ENCODE measurements at places on chromosomes 12 and 14.
A peak's percentile ranks its signal among the peaks of the same experiment; 100 is the strongest.

DNA sequence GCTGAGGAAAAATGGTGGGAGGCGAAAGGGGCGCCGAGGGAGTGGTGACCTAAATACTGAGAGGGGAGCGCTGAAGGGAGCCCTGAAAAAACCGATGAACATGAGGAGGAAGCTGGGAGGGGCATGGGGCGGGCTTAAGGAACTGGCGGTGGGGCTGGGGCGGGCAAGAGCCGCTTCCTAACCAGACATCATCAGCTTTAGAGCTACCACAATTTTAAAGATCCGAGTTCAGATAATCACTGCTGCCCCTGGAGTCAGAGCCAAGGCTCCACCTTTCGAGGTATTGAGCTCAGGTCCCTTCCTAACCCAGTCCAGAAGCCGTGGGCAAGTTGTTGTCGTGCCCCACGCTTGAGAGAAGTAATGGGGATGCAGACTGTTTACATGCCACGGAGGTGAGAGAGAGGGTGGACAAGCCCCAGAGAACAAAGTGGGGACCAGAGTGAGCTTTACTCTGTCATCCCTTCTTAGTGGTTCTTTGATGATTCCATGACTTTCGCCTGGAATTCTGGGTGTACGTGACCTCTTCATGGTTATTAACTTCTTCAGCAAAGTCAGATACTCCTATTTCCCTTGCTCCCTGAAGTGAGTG is 393 bp downstream of the ORMDL2 start:
- DNase-seq = peak; percentile 61

GRCh38 chr14:65866448-65866847 is 453.9 kb downstream of the FUT8 start:
- DNase-seq = peak; percentile 68

DNA sequence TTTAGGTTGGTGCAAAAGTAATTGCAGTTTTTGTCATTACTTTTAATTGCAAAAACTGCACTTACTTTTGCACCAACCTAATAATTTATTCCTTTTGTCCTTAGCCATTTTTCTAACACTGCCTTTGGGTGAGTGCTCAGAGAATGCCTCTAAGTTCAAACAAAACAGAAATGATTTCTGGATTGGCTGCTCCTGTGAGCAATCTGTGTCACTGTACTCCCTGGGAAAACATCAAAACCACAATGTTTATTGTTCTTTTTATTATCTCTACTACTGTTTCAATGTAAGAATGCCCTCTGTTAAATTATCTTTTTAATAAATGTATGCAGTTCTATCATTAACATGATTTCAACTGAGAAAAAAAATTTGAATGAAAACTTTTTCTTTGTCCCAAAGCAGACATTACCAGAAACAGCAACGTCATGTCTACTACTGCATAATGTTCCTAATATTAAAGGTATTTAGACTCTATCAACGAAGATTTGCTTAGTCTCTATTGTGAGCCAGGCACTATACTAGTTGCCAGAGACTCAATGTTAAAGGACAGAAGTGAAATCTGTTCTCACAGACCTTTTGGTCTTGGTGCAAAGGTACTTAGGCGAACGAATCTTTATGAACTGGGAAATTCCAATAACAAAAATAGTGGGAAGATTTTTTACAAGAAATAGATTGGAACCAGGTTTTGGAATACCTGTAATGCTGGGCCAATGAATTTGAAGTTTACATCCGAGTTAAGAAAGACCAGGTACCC is 6.2 kb downstream of the SLC41A2 start:
- peak; percentile 28 for DNase-seq

- peak; percentile 50 for DNase-seq
These were observed 574 bp downstream of the WNK1 start for GRCh38 chr12:752695-753610.

GRCh38 chr14:99945732-99946651 is 119.2 kb upstream of the EVL start:
- no peak for DNase-seq

- no peak for DNase-seq
These were observed 975.6 kb downstream of the GALC start for GRCh38 chr14:87017335-87017734.

- DNase-seq = no peak
These were observed 78.9 kb downstream of the STAB2 start for GRCh38 chr12:103665971-103666370.

GRCh38 chr14:81315341-81315740 is 84.8 kb downstream of the STON2 start:
- no peak for DNase-seq

- no peak for DNase-seq
These were observed 171.0 kb upstream of the HIF1A start for GRCh38 chr14:61524211-61524806.

DNA sequence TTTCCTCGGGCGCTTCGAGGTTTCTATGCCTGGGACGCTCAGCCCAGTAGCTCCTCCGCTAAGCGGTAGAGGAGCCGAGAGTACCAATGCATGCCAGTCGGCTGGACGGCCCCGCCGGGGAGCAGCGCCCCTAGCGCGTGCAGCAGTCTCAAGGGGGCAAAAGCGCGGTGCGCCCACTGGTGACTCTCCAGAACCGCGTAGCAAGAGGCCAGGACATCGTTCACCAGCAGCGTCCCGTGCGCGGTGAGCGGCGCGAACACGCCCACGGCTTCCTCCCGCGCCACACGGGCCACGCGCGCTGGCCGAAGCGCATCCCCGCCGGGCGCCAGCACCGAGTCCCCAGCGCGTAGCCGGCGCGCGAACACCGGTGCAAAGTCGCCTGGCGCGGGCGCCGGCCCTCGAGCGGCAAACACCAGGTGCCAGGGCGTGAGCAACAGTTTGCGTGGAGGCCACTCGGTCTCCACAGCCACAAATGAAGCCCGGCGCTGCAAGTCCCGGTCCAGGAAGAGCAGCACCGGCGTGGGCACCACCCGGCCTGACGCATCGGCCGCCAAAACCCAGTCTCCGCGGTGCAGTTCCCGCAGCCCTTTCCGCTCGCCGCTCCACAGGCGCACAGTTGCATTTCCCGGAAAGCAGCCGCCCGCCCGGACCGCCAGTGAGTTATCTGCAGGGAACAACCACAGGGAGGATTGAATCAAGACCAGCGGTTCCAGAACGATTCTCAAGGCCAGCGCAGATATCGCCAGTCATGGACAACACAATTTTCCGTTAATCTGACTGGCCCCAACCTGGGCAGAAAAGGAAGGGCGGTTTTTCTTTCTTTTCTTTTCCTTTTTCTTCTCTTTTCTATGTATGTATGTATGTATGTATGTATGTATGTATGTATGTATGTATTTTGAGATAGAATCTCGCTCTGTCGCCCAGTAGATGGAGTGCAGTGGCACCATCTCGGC is 4.5 kb downstream of the DHH start:
- DNase-seq = peak; percentile 41

DNA sequence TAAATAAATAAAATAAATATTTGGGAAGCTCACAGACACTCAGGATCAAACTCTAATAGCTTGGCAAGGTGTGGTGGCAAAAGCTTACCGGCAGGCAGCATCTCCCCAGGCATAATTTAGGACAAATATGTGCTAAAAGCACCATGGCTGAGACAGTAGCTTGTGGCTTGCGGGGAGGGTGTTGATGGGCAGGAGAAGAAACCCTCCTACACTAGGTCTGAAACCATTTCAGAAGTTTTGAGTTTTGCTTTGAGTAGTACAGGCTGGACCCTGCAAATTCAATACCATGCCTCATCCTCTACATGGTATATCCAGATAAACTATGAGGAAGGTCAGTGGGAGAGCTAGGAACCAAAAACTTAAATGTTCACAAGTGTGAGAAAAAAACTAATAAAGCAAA is 33.1 kb downstream of the MAP3K9 start:
- no peak for DNase-seq

DNA sequence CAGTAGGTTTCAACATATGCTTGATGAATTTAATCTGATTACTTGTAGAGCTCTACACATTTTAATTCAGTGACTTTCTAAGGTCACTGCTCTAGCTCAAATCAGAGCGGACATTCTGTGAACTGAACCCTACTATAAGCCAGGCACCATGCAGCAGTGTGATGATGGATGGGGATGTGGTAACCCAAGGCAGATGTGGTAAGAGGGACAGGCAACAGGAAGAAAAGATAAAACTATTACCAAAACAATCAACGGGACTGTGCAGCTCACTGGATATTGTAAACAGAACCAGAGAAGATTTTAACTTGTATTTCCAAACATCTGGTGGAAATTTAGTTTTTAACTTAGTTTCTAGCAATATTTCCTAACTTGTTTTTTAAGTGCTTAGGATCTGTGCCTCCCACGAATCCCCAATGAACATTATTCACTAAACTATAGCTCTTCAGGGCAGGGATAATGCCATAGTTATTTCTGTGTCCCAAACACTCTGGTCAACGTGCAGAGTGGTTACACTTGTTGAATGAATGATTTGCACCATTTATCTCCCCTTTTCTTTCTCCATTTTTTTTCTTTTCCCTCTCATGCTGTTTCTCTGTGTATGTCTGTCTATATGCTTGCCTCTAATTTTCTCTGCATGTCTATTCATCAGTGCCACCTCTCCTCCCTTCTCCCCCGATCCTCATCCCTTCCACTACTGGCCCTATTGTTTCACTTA is 3.0 kb downstream of the ERO1A start:
- DNase-seq = peak; percentile 57

- peak; percentile 8 for DNase-seq
These were observed 124.2 kb downstream of the NPAS3 start for GRCh38 chr14:33062881-33063280.

DNA sequence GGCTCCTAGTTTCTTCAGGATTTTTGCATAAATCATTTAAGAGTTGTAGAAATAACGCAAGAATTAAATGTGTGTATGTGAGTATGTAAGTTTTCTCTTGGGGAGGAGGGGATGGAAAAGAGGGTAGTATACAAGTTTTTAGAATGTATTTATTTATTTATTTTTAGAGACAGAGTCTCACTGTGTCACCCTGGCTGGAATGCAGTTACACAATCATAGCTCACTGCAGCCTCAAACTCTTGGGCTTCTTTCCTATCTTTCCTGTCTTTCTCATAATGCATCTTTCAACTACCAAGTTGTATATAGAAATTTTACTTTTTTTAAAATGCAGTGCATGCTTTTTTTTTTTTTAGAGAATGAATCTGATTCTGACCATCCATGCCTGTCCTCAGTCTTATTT is 269.0 kb upstream of the GARIN2 start:
- DNase-seq = peak; percentile 4

- DNase-seq = no peak
These were observed 160.8 kb downstream of the FOXN3 start for GRCh38 chr14:89256283-89256682.

DNA sequence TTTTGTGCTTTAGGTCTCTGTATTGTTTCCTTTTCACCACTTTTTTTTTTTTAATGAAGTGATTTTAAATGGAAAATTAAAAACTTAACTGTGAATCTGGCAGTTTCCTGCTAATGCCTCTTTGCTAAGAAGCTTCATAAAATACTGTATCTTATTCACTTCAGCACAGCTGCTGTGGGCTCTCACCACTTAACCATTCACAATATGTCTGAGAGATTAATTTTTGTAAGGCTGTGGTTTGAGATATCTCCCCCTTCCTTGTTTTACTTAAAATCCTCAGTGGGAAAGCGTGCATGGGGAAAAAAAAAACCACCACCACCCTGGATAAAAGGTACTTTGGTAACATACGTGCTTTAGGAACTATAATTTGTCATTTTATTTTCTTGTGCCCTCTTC is 115.9 kb downstream of the ETV6 start:
- no peak for DNase-seq

- no peak for DNase-seq
These were observed 1.4 kb downstream of the GNB3 start for GRCh38 chr12:6842075-6842474.

- DNase-seq = no peak
These were observed 56.9 kb downstream of the FOS start for GRCh38 chr14:75335571-75335970.

DNA sequence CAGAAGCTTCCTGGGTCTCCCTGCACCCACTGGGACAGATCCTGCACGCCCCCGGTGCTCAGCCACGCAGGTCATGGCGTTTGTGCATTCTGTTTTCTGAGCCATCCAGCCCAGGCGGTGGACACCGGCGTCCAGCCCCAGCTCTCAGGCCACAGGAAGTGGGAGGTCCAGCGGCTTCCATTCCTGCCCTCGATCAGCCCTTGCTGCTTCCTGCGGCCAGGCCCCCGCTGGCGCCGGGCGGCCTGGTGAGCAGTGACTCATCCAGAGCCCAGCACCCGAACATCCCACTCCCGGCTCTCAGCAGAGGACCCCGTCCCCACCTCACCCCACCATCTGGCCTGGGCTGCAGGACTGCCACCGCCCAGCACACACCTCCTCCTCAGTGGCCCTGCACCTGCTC is 18.0 kb upstream of the NUDT14 start:
- DNase-seq = no peak

DNA sequence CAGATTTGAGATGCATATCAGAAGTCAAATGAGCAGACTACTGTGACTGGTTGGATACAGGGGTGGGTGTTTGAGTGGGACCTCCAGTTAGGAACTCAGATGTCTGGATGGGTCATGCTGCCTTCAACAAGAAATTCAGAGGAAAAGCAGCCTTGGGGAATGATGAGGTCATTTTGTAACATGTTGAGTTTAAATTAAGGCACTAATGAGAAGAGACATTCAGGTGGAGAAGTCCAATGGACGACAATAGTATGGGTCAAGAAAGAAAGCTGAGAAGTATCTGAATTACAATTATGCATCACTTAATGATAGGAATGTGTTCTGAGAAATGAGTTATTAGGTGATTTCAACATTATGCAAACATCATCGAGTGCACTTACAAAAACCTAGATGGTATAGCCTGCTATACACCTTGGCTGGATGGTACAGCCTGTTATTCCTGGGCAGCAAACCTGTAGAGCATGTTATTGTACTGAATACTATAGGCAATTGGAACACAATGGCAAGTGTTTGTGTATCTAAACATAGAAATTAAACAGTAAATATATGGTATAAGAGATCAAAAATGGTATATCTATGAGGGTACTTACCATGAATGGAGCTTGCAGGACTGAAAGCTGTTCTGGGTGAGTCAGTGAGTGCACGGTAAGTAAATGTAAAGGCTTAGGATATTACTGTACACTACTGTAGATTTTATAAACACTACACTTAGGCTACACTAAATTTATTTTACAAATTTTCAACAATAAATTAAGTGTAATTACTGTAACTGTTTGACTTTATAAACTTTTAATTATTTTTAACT is 414.7 kb downstream of the RAD51B start:
- DNase-seq = no peak

DNA sequence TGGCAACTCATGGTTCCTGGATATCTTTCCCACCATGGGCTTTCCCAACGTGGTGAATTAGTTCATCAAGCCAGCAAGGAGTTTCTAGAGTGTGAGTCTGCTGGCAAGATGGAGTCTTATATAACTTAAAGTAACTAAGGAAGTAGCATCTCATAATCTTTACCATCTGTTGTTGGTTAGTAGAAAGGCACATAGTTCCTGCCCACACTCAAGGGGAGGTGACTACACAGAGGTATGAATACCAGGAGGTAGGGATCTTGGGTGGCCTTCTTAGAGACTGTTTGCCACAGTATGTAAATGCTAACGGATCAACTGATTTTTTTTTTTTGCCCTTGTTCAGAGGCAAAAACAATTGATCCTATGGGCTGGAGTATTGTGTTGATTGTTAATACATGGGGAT is 446.9 kb downstream of the ATP23 start:
- no peak for DNase-seq
